ENCODE measurements at places on chromosomes 4 and X. TPM values are rescaled to one million over a fixed set of nuclear protein-coding genes. Genes with fewer than 3 reads are reported as not detected.
A peak's percentile ranks its signal among the peaks of the same experiment; 100 is the strongest.

DNA sequence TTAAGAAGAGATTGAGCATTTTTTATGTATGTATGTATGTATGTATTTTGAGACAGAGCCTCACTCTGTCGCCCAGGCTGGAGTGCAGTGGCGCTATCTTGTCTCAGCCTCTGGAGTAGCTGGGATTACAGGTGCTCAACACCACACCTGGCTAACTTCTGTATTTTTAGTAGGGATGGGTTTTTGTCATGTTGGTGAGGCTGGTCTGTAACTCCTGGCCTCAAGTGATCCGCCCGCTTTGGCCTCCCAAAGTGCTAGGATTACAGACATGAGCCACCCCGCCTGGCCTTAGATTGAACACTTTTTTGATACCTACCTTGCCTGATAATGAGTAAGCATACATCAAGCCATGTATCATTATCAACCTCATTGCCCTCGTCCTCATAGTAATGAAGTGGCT is 2.7 kb downstream of the N4BP2 start:
- H3K4me1 ChIP-seq, result no peaks in the 10 kb centered on the region
- peak overlapping the region; percentile 98 for H3K4me3 ChIP-seq
- no peaks in the 10 kb centered on the region for H3K27me3 ChIP-seq
- peaks cover 41% of the 10 kb centered on the region for H3K36me3 ChIP-seq
- H3K27ac ChIP-seq, result no peak overlapping the region

- DNase-seq, result no peak
- H3K4me1 ChIP-seq, result no peaks in the 10 kb centered on the region
- H3K4me3 ChIP-seq, result no peak overlapping the region
- H3K27me3 ChIP-seq, result no peaks in the 10 kb centered on the region
- H3K36me3 ChIP-seq, result no peaks in the 10 kb centered on the region
- no peak overlapping the region for H3K27ac ChIP-seq
Observed at GRCh38 chr4:100348473-100348872, 158.2 kb upstream of the DDIT4L start.

The CENPVL3 gene
- total RNA-seq, result 2.3 TPM

GRCh38 chr4:7124689-7125442 is 57.0 kb upstream of the GRPEL1 start:
- H3K27ac ChIP-seq, result no peak overlapping the region
- no peaks in the 10 kb centered on the region for H3K27me3 ChIP-seq
- no peaks in the 10 kb centered on the region for H3K4me1 ChIP-seq

DNA sequence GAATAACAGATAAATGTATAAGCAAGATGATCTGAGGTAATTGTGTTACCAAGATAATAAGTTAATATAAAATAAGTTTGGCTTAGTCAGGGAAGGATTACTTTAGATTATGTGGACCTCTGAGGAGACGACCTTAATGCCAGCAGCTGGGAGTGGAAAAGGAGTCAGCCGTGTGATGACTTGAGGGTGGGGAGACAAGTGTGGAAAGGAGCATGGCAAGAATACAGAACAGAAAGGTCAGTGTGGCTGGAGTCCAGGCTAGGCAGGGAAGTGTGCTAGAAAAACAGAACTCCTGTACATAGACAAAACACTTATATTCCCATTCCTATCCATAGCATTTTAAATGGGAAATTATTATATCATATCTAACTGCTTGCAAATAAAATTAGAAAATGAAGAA is 138.8 kb downstream of the PDLIM5 start:
- no peak for DNase-seq
- peaks cover 76% of the 10 kb centered on the region for H3K36me3 ChIP-seq
- no peak overlapping the region for H3K27ac ChIP-seq
- no peak overlapping the region for H3K4me3 ChIP-seq
- H3K4me1 ChIP-seq, result no peaks in the 10 kb centered on the region

DNA sequence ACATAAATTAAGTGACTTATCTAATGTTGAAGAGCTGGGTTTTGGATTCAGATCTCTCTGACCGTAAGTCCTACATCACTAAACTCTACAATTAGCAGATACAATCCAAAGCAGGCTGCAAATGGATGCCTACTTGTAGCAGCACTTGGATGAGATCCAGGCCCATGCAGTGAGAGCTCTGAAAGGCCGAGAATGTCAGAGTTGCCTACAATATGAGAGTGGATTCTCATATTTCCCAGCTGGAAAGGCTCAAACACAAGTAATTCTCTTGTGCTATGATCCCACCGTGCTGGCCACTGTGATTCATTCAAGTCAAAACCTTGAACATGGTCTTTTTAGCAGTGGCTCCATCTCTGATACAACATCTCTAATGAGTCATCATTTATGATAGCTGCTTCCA is 125.4 kb upstream of the CHRDL1 start:
- no peak overlapping the region for H3K4me3 ChIP-seq
- no peaks in the 10 kb centered on the region for H3K27me3 ChIP-seq
- DNase-seq, result no peak
- no peaks in the 10 kb centered on the region for H3K4me1 ChIP-seq
- no peak overlapping the region for H3K27ac ChIP-seq

DNA sequence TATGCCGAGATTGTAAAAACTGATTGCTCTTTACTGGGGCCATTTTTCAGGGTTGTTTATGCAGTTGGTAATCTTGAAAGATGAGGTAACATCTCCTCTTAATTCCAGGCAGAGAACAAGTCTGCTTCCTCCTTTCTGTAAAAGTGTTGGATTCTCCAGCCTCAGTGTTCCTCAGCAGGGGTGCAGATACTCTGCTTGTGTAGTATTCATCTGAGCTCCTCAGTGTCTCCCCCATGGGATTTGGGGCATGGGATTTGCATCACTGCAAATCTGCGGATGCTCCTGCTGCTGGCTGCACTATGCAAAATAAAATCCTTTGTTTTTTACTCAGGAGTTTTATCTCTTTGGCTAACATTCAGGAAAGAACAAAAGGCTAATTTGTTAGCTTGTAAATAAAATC is 104.9 kb upstream of the ATP8A1 start:
- H3K27me3 ChIP-seq, result no peaks in the 10 kb centered on the region
- no peak overlapping the region for H3K27ac ChIP-seq
- DNase-seq, result peak; percentile 53
- no peak overlapping the region for H3K4me3 ChIP-seq
- peaks cover 4% of the 10 kb centered on the region for H3K4me1 ChIP-seq

- no peaks in the 10 kb centered on the region for H3K36me3 ChIP-seq
- H3K27ac ChIP-seq, result no peak overlapping the region
- DNase-seq, result peak; percentile 72
- no peaks in the 10 kb centered on the region for H3K27me3 ChIP-seq
- no peak overlapping the region for H3K4me3 ChIP-seq
Observed at GRCh38 chr4:169940460-169940859, 85.7 kb downstream of the MFAP3L start.

DNA sequence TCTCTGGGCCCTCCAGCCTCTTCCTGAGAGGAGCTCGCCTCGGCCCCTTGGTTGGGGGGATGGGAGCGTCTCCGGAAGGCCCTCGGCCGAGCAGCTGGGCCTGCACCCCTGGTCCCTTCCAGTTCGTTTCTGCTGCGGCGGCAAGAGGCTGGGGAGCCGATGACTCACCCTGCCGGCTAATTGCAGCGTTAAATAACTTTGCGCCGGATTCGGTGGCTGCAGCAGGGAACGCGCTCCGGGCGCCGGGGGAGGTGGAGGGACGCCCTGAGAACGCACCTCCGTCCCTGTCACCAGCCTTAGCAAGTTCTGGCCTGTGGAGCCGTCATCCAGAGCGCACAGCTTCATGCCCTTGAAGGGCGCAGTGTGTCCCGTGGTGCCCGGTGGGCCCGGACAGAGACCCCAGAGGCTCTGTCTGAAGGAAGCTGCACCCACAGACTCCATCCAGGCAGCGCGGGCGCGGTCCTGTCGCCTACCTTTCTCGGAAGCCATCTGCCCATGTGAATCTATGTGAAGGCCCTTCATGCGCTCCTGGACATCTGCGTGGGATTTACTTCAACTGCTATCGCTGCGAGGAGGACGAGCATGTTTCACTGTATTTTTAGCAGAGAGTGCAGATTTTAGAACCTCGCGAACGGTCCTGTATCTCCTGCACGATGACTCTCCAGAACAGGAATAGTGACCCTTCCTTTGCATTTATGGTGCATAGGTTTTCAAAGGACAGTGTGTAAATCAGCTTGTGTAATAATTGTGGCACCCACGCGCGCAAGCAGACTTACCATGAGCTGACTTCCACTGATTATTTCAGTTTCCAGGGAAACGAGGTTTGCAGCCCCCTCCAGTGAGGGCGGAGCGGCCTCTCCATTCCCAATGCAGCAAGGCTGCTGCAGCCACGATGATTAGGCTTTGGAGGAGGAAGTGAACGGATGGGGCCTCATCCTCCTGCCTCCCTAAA is 1.7 kb upstream of the TMEM271 start:
- peaks cover 88% of the 10 kb centered on the region for H3K27me3 ChIP-seq
- no peak overlapping the region for H3K4me3 ChIP-seq
- H3K27ac ChIP-seq, result no peak overlapping the region
- H3K4me1 ChIP-seq, result peaks cover 7% of the 10 kb centered on the region

GRCh38 chr4:40254608-40255392 is 58.0 kb downstream of the RHOH start:
- H3K27ac ChIP-seq, result peak overlapping the region; percentile 17
- H3K36me3 ChIP-seq, result no peaks in the 10 kb centered on the region
- H3K27me3 ChIP-seq, result no peaks in the 10 kb centered on the region
- no peak overlapping the region for H3K4me3 ChIP-seq

DNA sequence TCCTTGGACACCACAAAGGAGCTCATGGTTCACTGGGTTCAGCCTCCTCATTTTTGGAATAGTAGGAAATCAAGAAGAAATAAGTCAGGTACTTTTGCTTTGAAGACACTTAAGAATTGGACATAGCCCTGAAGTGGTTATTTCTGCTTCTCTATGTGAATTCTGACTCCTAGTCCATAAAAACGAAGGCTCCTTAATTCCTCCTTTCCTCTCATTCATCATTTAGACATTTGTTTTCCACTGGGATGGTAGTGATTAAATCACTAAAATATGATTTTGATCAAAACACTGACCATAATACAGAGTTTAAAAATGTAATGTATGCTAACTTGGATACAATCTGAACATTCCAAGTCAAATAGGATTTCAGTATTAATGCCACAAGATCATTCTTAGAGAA is 34.7 kb upstream of the CYP2U1 start:
- no peak for DNase-seq
- peaks cover 4% of the 10 kb centered on the region for H3K4me1 ChIP-seq
- H3K27ac ChIP-seq, result no peak overlapping the region
- no peak overlapping the region for H3K4me3 ChIP-seq
- H3K36me3 ChIP-seq, result no peaks in the 10 kb centered on the region

DNA sequence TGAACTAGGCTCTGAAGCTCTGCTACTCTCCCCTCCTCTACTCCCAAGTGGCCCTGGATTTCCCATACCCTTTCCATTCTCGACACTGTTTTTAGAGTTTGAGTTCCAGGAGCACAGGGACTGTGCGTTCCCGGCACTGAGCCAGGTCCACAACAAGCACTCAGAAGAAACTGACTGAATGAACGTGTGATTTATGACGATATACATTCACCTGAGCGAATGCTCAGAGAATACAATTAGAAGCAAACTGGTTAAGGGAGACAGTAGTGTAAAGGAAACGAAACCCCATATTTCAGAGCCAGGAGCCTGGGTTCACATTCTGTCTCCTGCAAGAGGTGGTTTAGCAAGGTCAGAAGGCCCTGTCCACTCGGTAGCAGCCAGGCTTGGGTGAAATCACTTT is 1.4 kb upstream of the KIAA0232 start:
- no peak overlapping the region for H3K27ac ChIP-seq
- DNase-seq, result no peak
- H3K27me3 ChIP-seq, result peaks cover 22% of the 10 kb centered on the region
- peaks cover 15% of the 10 kb centered on the region for H3K4me1 ChIP-seq
- no peaks in the 10 kb centered on the region for H3K36me3 ChIP-seq

DNA sequence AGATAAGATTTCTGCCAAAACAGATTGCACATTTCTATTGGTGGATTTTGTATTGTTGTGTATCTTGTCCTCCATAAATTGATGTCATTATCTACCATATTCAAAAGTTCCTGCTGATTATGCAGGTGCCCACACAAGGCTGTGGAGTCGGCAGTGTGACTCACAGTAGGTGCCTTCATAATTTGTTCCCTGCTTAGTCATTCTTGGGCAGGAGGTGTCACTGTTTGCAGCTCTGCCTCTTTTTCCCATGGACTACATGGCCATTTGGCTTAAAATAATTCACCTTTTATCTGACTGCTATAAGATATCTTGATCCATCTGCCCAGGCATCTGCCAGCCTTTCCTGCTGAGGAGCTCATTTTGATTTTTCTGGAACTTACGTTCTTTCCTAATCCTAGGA is 33.6 kb upstream of the ENPEP start:
- no peaks in the 10 kb centered on the region for H3K36me3 ChIP-seq
- no peaks in the 10 kb centered on the region for H3K4me1 ChIP-seq
- no peak overlapping the region for H3K4me3 ChIP-seq
- no peaks in the 10 kb centered on the region for H3K27me3 ChIP-seq
- no peak overlapping the region for H3K27ac ChIP-seq

DNA sequence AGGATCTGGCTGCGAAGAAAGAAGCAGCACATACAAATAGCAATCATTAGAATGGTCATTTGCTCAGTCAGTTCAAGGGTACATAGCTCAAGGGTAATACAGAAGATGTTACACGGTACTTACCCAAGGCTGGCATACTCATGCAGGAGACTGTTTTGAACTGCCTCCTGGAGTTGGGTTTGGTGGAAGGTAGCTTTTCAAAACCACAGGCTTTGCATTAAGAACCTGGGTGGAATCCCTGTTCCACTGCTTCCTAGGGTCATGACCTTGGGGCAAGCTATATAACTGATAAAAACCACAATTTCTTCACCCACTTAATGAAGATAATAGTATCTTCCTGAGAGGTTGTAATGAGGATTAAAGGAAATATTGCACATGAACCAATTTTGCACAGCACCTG is 36.5 kb downstream of the TBC1D9 start:
- no peaks in the 10 kb centered on the region for H3K27me3 ChIP-seq
- no peak overlapping the region for H3K27ac ChIP-seq
- no peak for DNase-seq
- no peak overlapping the region for H3K4me3 ChIP-seq
- peaks cover 5% of the 10 kb centered on the region for H3K4me1 ChIP-seq
- H3K36me3 ChIP-seq, result no peaks in the 10 kb centered on the region

- H3K4me3 ChIP-seq, result no peak overlapping the region
- DNase-seq, result no peak
- H3K4me1 ChIP-seq, result no peaks in the 10 kb centered on the region
- H3K36me3 ChIP-seq, result no peaks in the 10 kb centered on the region
- H3K27me3 ChIP-seq, result no peaks in the 10 kb centered on the region
Observed at GRCh38 chr4:27467351-27467750, 606.7 kb downstream of the STIM2 start.

DNA sequence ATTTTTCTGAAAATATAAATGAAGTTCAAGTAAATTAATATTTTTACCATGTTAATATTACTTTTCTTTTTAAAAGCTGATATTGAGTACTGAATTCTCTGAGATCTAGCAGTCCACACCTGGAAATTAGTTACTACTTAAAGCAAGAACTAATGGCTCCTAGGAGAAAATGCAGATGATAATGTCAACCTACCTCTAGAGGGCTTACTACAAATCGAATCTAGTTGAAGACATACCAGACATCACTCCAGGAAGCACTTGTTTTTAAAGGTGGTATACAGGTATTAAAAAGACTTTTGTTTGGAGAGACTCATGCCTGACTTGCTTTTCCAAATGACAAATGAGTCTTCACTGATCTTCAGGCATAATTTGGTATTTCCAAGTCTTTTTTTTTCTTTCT is 516.4 kb upstream of the BOD1L1 start:
- no peak for DNase-seq
- H3K27me3 ChIP-seq, result no peaks in the 10 kb centered on the region
- H3K4me3 ChIP-seq, result no peak overlapping the region
- H3K4me1 ChIP-seq, result no peaks in the 10 kb centered on the region
- H3K27ac ChIP-seq, result no peak overlapping the region
- H3K36me3 ChIP-seq, result no peaks in the 10 kb centered on the region

The DCAF12L2 gene
- 3.4 TPM for total RNA-seq

- no peak for DNase-seq
- H3K27me3 ChIP-seq, result no peaks in the 10 kb centered on the region
- H3K4me3 ChIP-seq, result no peak overlapping the region
- H3K27ac ChIP-seq, result no peak overlapping the region
Observed at GRCh38 chr4:89336818-89337420, 29.3 kb upstream of the GPRIN3 start.
